GM04504 (cell line): ENCODE measurements at places on chromosomes 3 and 15.

DNA sequence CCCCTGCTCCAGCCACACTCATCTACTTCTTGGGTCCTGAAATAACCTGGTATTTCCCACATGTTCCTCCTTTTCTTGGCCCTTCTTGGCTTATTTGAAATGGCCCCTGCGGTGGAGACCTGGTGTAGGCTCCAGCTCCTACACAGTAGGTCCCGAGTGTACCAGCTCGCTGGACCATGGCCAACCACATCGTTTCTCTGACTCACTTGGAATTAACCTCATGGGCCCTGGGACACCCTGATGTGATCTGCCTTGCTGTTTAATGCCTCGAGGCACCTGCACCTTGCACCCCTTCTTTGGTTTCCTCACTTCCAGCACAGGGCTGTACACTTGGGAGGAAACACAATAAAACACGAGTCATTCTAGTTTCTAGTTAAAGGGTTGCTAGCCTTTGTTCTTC is 60.3 kb downstream of the FEM1B start:
- no peak for DNase-seq

GRCh38 chr3:64026346-64026745 is 3.1 kb upstream of the PSMD6 start:
- no peak for DNase-seq

- no peak for DNase-seq
These were observed 28.4 kb downstream of the PLS1 start for GRCh38 chr3:142624341-142625152.

DNA sequence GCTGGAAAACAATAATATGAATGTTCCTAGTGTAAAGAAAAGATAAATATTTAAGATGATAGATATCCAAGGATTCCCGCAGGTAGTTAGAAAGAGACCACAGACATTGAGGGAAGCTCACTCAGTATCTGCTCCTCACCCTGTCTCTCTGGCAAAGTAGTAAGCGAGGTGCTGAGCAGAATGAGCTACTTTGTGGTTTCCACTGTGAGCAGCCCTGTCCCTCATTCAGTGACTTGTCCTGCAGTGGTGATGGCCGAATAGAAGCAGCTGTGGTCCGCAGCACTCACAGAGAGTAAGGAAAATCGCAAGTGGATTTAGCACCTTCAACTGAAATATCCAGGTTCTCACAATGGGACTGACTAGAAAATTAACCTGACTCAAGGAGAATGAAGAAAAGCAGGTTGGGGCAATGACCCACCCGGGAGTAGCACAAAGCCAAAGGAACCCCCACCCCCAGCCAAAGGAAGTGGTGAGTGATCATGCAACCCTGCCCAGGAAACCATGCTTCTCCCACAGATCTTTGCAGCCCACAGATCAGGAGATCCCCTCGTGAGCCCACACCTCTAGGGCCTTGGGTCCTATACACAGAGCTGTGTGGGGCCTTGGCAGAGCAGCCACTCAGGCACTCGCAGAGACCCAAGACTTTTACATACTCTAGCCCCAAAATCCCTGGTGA is 21.8 kb upstream of the SLC25A38 start:
- no peak for DNase-seq

DNA sequence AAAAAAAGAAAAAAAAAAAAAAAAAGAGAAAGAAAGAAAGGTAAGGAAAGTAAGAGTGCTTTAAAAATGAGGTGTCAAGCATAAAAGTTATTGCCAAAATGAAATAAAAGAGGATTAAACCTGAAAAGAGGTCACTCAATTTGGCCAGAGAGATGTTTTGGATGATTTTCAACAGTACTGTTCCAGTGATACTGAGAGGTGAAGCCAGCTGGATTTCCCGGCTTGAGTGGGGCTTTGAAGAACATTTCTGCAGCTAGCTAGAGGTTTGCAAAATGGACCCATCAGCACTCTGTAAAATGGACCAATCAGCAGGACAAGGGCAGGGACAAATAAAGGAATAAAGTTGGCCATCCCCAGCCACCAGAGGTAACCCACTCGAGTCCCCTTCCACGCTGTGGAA is 128.5 kb downstream of the LSAMP start:
- no peak for DNase-seq

DNA sequence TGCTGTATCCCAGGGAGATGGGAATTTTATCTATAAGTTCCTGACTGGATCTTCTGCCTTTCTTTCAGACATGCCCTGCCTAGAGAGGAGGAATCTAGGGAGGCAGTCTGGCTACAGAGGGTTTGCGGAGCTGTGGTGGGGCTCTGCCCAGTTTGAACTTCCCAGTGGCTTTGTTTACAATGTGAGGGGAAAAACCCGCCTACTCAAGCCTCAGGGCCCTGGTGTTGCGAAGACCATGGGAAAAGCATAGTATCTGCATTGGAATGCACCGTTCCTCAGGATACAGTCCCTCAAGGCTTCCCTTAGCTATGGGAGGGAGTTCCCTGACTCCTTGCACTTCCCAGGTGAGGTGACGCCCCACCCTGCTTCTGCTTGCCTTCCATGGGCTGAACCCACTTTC is 168.7 kb downstream of the TMEM108 start:
- no peak for DNase-seq

DNA sequence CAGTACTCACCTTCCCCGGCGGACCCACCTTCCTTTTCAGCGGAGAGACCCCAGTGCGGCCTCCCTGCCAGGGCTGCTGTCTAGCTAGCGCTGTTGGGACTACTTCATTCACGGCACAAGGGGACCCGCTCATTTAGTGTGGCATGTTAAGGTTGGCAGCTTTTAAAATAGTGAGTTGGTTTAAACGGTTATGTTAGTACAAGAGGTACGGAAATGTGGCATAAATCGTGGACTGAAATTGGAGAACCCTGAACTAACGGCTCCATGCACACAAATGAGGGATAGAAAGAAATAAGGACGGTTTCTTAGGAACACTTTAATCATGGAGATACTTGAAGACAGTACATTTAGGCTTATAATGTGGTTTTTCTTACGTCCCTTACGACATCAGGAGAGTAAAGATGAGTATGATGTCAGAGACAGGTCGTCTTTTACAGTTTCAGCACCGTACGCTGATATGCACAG is 752 bp downstream of the CEP63 start:
- DNase-seq, result no peak

- DNase-seq, result peak; percentile 17
These were observed 32.1 kb upstream of the KCNMB2 start for GRCh38 chr3:178504128-178504527.

- no peak for DNase-seq
These were observed 91.5 kb upstream of the PPP2R3A start for GRCh38 chr3:135874035-135874434.

DNA sequence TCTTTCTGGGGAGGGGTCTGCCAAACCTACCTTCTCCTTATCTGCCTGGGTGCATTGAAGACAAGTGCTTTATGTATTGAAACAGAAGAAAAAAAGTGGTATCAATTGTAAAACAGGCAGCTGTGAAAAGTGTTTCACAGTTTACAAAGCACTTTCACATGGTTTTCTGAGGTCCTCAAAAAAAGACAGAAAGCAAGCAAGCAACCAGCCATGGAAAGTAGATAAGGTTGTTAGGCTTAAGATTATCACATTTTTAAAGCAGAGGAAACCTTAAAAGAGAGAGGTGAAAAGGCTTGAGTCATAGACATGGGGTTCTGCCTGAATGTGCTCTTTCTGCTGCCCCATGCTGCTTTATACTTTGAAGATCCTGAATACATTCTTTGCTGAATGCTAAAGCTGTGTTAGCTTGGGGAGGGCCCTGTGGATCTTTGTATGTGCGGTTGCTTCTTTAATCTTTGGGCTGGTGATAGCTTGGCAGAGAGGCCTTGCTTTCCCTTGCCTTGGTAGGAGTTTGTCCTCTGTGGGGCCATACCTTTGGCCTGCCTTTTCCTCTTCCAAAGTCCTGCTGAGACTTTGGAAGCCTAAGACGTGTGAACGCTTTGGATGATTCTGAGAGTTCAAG is 2.6 kb downstream of the SMAD3 start:
- no peak for DNase-seq

DNA sequence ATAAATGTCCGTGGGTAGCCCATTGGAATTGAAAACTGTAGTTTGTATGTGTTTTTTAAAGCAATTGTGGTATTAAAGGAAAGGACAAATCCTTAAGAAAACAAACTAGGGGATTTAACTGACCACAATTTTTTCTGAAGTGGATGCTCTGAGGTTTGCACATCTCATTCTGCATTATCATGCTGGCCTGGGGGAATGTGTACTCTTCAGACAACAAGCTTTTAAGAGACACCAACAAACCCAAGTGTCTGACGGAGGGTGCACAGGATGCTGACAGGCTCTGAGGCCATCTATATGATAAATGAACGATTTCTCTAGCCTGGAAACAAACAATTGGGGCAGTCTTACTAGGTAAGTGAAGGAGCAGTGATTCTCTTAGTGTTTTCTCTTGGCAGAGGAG is 9.1 kb downstream of the LINS1 start:
- no peak for DNase-seq

- no peak for DNase-seq
These were observed 1.7 kb upstream of the HDGFL3 start for GRCh38 chr15:83209333-83209732.

- no peak for DNase-seq
These were observed 61.5 kb downstream of the CGGBP1 start for GRCh38 chr3:87997298-87997697.

DNA sequence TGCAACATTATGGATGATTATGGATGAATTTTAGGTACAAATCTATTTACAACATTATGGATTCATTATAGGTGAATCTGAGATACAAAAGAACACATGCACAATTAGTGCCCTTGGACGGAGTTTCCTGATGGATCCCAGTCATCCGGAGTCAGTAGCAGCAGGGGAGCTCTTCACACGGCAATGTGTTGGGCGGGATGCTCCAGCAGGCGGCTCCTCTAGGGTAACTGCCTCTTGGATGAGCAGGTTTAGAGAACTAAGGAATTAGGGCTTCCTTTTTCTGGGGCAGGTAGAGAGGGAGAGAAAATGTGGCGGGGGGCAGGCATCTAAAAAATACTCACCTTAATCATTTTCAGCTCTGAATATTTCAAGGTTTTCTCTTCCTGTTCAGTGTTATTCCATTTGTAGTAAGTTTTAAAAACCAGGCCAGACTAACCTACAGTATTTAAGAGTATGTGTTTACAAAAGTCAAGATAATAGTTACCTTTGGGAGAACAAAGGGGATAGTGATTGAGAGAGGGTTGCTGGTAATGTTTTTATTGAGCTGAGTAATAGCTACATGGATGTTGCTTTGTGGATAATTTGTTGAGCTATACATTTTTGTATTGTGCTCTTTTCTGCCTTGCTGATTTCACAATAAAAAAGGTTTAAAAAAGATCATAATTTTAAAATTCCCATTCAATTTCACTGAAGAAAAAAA is 27.4 kb upstream of the GOLM2 start:
- DNase-seq, result no peak

DNA sequence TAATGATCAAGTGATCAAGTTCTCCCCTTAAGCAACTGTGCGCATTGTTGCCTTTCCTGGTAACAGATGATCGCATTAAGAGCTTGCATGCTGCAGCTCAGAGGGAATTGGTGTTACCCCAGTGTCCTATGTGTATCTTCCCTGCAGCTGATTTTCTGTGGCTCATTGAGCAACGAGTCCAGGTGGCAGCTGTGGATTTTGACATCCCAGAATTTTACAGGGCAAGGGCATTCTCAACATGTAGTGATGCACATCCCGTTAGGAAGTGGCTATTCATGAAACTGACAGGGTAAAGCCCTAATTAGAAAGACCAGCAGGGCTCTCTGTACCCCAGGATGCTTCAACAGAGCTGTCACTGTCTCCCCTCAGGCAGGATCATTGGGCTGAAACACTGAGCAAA is 232.8 kb downstream of the AGBL1 start:
- DNase-seq, result no peak

GRCh38 chr15:79084308-79084968 is 6.1 kb downstream of the RASGRF1 start:
- no peak for DNase-seq

- no peak for DNase-seq
These were observed 22.4 kb downstream of the RCN2 start for GRCh38 chr15:76953913-76954312.

GRCh38 chr3:181252631-181253030 is 263.1 kb upstream of the DNAJC19 start:
- no peak for DNase-seq

GRCh38 chr15:94844198-94844537 is 612.8 kb downstream of the MCTP2 start:
- no peak for DNase-seq

GRCh38 chr3:175493301-175493700 is 634.2 kb downstream of the NAALADL2 start:
- DNase-seq, result no peak

- DNase-seq, result no peak
These were observed 67.1 kb upstream of the SH3GL3 start for GRCh38 chr15:83380059-83380458.

DNA sequence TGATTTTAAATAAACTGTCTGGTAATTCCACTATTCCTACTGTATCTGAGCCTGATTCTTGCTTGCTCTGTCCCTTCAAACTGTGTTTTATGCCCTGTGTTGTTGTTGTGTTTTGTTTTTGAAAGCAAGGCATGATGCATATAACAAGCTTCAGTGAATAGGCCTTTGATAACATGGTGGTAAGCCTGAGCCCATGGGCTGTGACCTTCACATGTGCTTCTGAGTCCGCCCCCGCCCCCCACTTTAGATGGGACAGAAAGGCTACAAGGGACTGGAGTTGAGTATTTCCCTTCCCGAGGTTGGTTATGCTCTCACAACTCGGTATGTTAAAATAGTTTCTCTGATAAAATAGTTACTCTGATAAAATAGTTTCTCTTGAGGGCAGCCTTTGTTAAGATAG is 119.0 kb upstream of the WNT7A start:
- DNase-seq, result no peak

DNA sequence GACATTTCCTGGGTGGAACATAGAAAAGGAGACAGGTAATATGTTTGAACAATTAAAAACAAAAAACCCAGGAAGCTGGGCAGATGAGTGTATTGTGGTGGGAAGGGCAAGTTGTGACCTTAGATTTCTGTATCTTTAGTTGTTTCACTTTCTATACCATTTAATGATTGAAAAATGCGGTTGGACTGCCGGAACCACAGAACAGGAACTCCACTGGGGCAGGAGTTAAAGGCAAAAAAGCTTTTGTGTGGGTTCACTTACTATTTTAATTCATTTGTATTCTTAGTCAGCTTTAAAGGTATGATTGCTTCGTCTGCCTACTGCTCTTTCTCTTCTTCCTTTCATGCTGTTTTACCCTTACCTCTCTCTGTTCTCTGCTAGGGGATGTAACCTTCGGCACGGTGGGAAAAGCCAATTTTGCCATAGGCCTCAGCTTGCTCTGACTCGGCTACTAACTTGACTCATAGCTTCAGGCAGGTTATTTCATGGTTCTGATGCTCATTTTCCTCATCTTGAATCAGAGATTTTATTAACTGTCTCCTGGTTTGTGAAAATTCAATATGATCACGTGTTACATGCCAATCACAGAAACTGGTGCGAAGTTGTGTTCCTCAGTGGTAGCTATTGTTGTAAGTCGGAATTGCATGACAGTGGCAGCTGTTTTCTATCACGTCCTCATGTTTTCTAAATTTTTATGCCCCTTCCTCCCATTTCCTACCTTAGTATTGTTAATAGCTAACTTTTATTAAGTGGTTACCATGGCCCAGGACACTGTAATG is 1.6 kb upstream of the MCTP2 start:
- DNase-seq, result no peak

DNA sequence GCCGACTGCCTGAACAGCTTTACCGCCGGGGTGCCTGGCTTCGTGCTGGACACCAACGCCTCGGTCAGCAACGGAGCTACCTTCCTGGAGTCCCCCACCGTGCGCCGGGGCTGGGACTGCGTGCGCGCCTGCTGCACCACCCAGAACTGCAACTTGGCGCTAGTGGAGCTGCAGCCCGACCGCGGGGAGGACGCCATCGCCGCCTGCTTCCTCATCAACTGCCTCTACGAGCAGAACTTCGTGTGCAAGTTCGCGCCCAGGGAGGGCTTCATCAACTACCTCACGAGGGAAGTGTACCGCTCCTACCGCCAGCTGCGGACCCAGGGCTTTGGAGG is 815 bp downstream of the SPINT1 start:
- no peak for DNase-seq
